ENCODE measurements at places on chromosomes 5 and 9. TPM values are rescaled to one million over a fixed set of nuclear protein-coding genes. Genes with fewer than 3 reads are reported as not detected.

GRCh38 chr5:146890731-146891440 lies 12.3 kb upstream of the PPP2R2B start:
- no peak for DNase-seq

The TNFSF8 gene
- 0.49 TPM for total RNA-seq

DNA sequence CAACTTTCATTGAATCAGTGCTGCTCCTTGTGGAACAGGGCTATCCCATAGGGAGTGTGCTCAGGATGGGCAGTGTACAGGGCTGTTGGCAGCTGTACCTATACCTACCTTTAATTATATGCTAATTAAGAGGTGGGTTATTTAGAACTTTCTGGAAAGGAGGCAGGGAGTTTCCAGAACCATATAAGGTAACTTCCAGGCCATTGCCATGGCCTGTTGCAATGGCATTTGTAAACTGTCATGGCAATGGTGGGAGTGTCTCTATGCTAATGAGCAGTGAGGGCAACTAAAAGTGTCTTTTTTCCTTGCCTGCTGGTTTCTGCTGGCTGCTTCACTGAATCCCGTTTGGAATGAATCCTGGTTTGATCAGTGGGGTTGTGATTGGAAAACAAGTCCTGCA lies 2.3 kb upstream of the ARHGAP26 start:
- DNase-seq = no peak

The CDKN2A gene
- 0.22 TPM for total RNA-seq

The FOXD4L4 gene
- total RNA-seq = 0.04 TPM

DNA sequence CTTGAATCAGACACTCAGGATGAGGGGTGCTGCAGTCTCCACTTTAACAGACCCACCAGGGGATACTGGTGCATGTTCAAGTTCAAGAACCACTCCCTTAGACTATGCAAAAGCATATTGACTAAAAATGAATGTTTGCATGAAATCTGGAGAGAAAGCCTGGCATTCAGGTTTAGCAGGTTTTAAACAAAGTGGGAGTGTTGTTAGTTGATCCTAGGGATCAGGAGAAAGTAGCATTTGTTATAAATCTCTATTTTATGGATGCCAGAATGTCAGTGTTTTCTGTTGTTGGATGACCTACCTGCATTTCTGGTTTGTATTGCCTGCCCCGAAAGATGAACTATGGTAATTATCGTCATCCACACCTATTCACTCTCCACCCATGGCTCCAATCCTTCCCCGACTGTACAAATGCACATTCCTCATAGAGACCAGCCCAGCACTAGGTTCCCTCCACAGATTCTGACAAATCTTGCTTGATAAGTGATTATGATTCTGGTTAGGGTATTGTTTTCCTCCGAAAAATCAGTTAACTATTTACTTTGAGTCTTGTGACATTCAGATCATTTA lies 17.2 kb downstream of the TMEM252 start:
- no peak for DNase-seq

GRCh38 chr5:146878476-146879172 lies at the start of gene PPP2R2B:
PPP2R2B (minus strand) TSS chr5:146878757.
- DNase-seq = peak; percentile 48

GRCh38 chr5:29051509-29051908 lies 2013.1 kb upstream of the CDH9 start:
- DNase-seq = no peak

The PAEP gene
- not detected for total RNA-seq

GRCh38 chr9:93218671-93219420 lies 34.9 kb downstream of the WNK2 start:
- no peak for DNase-seq

DNA sequence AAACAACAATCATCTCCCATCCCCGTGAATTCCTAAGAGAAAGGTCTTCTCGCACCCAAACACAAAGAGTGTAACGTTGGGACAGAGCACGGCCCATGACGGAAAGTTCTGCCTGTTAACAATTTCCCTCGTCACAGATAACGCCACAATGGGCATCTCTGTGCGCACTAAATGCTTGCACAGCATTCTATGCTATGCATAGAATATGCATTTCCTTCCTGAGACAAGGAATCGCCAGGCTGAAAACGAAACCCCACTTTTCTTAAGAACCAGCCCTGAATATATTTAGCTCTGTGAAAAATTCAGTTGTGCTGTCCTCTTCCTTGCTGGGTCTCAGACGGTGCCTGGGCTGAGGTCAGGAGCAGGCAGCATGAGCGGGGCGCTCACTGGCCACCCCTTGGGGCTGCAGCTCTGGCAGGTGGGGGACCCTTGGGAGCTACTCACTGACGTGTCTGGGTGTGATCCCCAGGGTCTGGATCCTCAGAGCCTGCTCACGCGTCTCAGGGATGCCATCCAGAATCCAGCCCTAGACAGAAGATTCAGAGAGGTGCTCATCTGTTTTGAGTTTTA lies 49.8 kb downstream of the AK8 start:
- no peak for DNase-seq

DNA sequence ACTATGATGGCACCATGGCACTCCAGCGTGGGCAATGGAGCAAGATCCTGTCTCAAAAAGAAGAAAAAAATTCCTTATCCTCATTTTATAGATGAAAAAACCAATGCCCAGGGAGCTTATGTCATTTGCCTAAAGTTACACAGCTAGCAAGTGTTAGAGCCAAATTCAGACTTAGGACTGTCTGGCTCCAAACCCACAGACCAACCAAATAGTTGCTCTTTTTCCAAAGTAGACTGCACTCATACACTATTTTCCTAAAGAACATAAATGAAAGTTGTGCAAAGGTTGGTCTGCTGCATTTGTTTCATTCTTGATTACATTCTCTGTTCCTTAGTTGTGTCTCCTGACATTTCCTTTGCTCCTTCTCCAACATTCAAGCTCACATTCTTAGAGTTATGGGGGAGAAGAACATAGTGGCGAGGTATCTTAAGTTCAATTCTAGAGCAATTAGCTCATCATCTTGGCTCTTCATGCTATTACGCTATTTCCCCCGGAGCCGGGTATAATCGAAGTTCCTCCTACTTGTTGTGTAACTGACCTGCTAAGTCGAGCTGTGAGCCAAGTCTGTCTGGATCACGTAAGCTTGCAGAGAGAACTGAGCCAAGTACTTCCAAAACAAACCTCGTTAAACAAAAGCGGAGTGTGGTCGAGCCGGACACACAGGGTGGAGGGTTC lies 138.3 kb downstream of the RFK start:
- DNase-seq = peak; percentile 93

GRCh38 chr5:6728011-6728794 lies 15.0 kb downstream of the TENT4A start:
- DNase-seq = no peak

GRCh38 chr5:39587675-39588074 lies 162.9 kb upstream of the DAB2 start:
- DNase-seq = no peak

The EPB41L4A gene
- total RNA-seq = 7.4 TPM

DNA sequence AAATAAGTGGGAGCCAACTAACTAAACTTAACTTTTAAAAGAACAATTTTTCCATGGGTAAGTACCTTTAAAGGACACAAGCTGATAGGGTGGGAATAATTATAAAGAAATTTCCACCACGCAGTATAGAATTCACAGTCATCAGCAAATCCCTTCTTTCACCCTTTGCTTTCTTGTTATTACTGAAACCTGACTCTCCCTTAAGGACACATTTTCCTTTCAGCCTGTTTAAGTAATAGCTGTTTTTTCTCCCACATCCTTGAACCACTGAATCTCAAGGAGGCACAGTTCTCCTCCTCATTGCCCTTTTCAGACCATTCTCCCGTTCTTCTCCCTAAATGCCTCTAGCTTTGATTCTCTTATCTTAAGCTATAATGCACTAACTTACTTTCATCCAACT lies 6.3 kb downstream of the C5orf15 start:
- peak; percentile 35 for DNase-seq

- no peak for DNase-seq
Measured at GRCh38 chr5:73183000-73183399, 10.0 kb downstream of the TMEM174 start.

GRCh38 chr5:160064417-160064810 lies 54.8 kb downstream of the PWWP2A start:
- no peak for DNase-seq
